AG10803 (cell line): ENCODE measurements at places on chromosomes 12 and 14.

- DNase-seq = peak; percentile 82
These were observed at the start of gene UTP20 for GRCh38 chr12:101280006-101280505. Gene UTP20, plus strand, starts transcription at chr12:101280105. Its CDS starts 178 bp downstream, at chr12:101280283.

- DNase-seq = no peak
These were observed 1.1 kb downstream of the ANKRD52 start for GRCh38 chr12:56257071-56257470.

DNA sequence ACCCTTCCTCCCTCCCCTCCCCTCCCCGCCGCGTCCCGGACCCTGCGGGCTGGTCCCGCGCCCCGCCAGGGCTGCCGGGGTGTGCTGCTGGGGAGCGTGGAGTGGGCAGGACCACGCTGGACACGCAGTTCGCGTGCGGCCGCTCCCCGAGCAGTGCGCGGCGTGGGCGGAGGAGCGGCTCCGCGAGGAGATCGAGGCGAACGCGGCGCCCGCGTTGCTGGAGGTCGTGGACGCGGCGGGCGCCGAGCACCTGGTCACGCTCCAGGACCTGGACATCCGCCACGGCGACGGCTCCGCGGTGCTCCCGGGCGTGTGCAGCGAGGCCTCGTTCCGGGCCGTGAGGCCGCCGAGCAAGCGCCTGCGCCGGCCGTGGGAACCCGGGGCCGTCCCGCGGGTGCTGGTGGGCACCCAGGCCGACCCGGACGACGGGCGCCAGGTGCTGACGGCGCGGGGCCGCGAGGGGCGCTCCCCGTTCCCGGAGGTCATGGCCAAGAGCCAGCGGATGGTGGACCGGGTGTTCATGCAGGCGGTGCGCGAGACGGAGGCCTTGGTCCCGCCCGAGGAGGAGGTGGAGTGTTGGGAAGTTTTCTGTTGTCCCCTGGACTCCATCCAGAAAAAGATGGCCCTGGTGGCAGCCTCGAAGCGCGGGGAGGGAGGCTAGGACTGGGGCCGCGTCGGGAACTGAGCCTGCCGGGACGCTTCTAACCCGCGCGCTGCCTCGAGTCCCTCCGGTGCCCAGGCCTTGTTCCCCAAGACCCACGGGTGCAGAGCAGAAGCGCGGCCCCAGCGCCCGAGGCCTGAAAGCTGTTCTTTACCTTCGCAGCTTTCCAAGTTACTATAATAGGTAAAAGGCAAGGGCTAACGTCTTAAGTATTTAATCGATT, 54.7 kb upstream of the EIF5 start:
- no peak for DNase-seq

DNA sequence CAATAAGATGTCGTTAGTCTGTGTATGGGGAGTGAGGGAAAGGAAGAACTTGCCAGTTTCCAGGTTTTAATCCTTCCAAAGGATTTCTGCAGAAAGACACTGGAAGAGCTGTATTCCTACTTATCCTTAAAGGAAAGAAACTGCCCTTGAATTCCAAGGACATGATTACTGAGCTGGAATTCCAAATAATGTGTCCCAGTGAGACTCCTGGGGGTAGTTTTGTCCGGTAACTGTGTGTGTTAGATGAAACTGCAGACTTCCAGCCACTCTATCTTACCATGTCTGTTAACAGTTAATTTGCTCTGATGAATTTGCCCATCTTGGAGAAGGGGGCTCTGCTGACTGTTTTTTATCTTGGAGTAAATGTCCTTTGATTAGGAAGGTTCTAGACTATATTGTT, 33.0 kb downstream of the CKB start:
- DNase-seq = no peak

DNA sequence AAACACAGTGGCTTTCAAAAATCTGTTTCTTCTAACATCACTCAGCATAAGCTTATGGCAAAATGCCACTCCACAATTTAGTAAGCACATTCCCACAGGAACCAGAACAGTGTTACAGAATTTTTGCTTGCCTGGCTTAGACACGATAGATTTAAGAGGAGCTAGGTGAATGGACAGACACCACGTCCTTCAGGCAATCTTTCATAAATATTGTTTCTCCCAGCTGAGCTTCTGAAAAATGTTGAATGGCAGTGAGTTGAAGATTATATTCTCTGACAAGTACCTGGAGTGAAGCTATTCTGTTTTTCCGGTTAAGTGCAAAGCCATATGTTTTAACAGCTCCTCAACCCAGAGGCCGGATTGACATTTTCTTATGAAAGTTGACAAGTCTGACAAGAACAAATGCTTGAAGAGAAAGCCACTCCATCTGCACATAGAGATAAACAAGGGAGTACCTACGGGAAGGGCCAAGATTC, 102.0 kb downstream of the FSCB start:
- DNase-seq = no peak

DNA sequence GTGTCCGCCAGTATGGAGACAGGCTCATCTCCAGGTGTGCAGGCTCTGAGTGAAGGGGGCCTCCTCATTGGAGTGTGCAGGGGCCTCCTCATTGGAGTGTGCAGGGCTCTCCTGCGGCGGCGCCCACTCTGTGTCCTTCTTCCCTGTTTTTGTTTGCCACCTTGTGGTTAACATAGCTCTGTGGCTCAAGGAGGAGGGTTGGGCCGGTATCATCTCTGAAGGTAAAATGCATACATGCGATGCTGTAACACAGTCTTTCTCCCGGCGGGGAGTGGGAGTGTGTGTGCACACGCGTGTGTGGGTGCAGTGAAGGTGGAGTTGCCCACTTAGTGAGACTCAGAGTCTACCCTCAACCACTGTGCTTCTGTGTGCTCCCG, 429.4 kb downstream of the ZFP36L1 start:
- DNase-seq = no peak

DNA sequence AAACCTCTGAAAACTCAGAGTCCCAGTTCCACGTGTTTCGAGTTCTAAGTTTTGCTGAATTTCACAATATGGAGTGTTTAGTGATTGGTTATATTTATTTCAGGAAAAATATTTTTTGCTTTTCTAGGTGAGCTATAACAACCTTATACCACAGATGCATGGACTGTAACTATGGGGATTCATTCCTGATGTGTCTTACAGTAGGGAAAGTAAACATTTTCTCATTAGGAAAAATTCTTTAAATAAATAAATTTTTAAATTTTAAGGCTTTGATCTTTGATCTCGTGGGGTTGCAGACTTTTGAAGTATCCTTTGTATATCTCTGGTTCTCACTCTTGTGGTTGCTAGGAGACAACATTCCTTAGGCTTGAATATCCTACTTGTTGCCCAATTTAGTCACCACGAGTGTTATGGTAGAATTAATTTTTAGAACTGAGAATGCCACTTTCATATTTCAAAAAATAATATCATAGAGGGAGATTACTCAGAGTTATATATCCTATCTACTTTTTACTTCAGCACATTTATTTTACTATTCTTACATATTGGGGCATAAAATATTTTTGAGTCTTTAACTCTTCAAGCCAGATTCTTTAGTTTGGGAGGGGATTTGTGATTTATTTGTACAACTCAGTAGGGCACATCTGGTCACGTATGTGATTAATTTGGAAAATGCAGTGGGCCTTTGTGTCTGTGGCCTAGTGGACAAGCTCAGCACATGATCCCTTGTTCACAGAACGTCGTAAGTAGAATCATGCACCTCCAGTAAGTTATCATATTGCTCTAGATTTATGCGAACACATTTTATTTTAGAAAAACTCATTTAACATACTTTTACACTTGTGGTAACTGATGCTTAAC, 224.0 kb downstream of the TTC6 start:
- DNase-seq = peak; percentile 73

- DNase-seq = no peak
These were observed 239.6 kb downstream of the ZFP36L1 start for GRCh38 chr14:68553311-68553710.

DNA sequence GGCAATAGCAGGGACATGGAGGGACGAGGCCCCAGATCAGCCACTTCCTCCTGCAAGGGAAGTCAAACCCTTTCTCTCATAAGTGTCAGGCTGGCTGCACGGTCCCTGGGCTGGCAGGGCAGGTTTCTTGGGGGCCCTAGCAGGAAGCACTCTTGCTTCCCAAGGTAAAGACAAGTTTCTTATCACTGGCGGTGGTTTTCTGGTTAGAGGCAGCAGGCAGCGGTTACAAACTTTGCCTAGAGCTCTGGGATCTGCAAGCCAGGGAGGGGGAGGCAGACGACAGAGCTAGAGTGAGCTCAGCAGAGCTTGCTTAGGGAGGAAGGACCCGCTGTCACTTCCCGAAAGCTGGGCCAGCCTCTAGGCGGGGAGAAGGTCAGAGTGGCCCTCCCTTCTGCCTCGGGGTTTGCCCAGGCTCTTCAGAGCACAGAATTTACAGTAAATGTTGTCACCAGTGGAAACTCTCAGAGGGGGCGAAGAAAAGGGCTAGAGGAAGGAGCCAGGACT, 20.4 kb downstream of the BATF start:
- peak; percentile 12 for DNase-seq

DNA sequence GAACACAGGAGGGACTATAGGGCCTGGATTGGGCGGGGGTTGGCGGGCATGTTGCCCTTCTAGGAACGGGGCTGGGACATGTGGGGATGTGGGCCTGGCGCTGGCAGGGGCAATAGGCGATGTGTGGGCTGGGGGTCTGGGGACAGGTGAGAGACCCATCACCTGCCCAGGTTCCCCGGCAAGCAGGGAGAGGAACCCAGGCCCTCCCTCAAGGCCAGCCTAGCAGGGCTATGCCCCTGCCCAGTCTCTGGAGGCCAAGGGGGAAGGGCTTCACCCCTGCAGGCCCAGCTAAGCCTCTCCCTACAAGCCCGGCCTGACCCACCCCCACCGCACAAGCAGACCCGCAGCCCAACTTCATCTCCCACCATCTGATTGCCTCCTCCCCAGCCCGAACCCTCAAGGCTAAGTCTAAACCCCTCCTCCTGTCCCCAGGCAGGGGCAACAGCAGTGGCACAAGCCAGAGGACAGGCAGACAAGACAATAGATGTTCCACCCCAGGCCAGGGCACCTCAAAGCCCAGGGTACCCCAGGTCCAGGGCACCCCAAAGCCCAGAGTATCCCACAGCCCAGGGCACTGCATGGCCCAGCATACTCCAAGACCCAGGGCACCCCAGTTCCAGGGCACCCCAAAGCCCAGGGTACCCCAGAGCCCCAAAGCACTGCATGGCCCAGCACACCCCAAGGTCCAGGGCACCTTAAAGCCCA, 6.5 kb downstream of the JAG2 start:
- DNase-seq = no peak
